ENCODE measurements at places on chromosomes 1 and 21. TPM values are rescaled to one million over a fixed set of nuclear protein-coding genes. Genes with fewer than 3 reads are reported as not detected.

The PGLYRP3 gene
- total RNA-seq, result not detected

DNA sequence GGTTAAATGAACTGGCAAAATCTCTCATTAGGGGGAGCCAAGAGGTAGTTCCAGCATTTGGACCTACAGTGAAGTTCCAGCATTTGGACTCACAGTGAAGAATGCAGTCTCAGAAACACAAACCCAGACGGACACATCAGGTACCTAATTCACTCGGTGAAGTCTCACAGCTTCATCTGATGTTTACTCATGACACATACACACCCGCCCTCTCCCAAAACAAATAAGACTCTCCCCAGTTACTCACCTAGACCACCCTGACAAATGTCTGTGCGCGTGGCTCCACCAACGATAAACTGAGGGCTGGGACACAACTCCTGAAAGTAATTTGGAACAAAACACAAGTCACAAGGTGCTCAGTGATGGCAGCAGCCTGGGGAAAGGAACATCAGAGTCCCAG lies 11.4 kb downstream of the CAPN8 start:
- no peak overlapping the region for H3K4me3 ChIP-seq
- H3K27ac ChIP-seq, result no peak overlapping the region
- no peaks in the 10 kb centered on the region for H3K27me3 ChIP-seq
- no peaks in the 10 kb centered on the region for H3K36me3 ChIP-seq
- H3K4me1 ChIP-seq, result no peaks in the 10 kb centered on the region

DNA sequence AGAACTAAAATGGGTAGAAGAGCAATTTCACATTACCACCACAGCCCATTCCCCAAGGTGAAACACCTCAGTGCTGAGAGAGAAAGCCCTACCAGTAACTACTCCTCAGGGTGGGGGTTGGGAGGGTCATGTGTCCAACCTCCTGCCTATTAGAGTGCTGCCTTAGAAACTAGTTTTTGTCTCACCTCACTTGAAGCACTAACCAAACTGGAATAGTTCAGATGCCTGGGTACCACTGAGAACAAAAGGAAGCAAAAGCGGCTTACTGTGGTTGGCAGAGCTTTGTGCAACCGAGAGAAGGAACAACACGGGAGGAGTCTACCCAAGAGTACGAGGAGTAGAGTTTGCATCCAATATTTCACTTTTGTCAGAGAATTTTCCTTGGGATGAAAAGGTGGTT lies 1207.5 kb upstream of the ADGRL2 start:
- no peak overlapping the region for H3K4me3 ChIP-seq
- H3K36me3 ChIP-seq, result no peaks in the 10 kb centered on the region
- H3K27me3 ChIP-seq, result no peaks in the 10 kb centered on the region
- no peak overlapping the region for H3K27ac ChIP-seq

DNA sequence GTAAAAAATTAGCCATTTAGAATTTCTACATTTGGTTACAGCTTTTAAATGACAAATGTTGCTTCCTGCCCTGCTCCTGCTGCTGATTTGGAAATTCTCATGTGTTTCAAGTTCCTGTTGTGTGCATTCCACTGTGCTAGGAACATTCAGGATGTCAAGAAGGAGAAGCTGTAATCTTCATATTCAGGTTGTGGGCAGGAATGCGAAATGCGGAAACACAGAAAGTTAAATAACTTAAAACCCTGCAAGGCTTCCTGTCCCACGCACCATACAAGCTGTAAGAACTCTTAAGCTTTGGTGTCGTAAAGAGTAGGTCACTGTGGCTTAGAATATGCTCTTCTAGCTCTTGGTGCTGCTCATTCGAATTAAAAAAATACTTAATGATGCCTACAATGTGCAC lies 52.6 kb downstream of the S100B start:
- H3K4me3 ChIP-seq, result peak overlapping the region; percentile 83
- H3K27ac ChIP-seq, result peak overlapping the region; percentile 88
- peaks cover 32% of the 10 kb centered on the region for H3K36me3 ChIP-seq

GRCh38 chr1:201016211-201016651 lies 7.3 kb downstream of the KIF21B start:
- no peak for DNase-seq
- peaks cover 98% of the 10 kb centered on the region for H3K4me1 ChIP-seq
- no peaks in the 10 kb centered on the region for H3K27me3 ChIP-seq
- H3K4me3 ChIP-seq, result peak overlapping the region; percentile 7

Data from CD4-positive, CD25-positive, alpha-beta regulatory T cell (primary cell).